ENCODE measurements at places on chromosomes 2 and 18.

GRCh38 chr2:127061375-127062273 lies 45.3 kb downstream of the BIN1 start:
- DNase-seq = no peak

DNA sequence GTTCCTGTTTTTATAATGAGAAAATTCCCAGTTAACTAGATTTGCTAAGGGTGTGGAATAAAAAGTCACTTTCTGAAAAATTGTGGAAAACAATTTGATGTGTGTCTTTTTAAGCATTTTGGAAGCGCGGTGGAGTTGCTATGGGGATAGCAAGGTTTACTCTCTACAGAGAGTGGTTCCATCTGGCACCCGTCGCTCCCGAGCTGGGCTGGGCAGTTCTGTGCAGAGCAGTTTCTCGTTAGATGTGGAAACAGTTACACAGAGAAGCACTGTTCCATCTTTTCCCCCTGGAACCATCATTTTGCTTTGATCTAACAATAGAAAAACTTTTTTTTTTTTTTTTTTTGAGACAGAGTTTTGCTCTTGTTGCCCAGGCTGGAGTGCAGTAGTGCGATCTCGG lies 17.4 kb downstream of the LDLRAD4 start:
- DNase-seq = no peak

- DNase-seq = no peak
These were observed 181.3 kb downstream of the IKZF2 start for GRCh38 chr2:212970132-212970531.

GRCh38 chr2:102803041-102803896 lies 41.4 kb downstream of the TMEM182 start:
- no peak for DNase-seq

DNA sequence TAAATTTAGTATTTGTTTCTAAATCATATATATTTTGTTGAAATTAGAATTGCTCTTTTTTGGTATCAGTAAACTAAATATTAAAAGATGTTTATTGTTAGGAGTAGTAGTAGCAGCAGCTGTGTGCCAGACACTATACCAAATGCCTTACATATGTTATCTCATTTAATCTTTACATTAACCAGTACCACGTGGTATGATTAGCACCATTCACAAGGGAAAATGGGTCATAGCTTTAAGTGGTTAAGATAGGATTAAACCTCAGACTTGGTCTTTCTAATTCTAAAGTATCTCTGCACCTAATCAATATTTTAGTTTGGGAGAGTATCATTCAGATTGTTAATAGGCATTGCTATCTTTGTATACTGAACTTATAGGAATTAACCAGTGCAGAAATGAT lies 29.0 kb downstream of the PSMD14 start:
- DNase-seq = no peak

DNA sequence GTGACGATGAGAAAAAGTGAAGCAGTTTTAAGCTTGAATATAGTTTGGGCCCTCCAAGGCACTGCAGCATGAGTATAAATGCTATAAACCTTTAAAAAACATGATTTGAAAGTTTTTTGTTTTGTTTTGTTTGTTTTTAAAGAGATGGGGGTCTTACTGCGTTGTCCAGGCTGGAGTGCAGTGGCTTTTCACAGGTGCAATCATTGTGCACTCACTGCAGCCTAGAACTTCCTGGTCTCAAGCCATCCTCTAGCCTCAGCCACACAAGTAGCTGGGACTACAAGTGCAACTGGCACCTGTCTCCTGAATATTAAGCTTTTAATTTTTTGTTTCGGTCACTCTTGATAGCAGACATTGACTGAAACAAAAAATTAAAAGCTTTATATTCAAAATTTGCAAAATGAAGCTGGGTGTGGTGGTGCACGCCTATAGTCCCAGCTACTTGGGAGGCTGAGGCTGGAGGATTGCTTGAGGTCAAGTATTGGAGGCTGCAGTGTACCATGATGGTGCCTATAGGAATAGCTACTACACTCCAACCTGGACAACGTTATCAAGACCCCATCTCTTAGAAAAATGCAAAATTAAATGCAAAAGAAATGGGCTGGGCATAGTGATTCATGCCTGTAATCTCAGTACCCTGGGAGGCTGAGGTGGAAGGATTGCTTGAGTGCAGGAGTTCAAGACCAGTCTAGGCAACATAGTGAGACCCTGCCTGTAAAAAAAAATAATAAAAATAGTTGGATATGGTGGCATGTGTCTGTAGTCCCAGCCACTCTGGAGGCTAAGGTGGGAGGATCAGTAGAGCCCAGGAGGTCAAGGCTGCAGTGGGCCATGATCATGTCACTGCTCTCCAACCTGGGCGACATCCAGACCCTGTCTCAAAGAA lies 15.0 kb downstream of the FZD5 start:
- DNase-seq = no peak

DNA sequence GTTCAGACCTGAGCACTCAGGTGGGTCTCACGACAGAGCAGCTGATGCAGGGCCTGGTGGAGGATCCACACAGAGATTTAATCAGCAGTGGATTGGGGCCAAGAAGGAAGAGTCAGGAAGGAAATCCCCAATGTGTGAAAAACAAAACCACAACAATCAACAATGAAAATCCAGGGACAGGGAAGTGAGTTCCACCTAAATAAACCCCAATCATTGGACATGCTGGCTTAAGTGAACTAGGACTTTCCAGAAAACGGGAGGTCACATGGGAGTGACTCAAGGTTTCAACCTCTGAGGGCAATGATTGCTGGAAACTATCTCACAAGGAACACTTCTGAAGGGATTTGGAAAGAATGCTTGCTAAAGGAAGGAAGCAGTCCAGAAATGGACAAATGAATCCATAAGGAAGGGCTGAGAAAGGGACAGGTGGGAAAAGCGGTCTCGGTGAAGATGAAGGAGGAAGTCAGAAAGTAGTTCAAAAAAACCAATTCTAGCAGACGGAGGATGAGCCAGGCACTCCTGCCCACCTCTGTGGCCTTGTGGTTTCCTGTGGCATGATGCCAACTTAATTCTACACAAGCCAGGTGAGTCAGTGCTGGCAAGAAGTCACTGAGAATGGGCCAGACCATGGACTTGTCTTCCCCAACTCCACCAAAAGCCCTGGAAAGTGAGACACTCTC lies 15.4 kb upstream of the XDH start:
- no peak for DNase-seq

DNA sequence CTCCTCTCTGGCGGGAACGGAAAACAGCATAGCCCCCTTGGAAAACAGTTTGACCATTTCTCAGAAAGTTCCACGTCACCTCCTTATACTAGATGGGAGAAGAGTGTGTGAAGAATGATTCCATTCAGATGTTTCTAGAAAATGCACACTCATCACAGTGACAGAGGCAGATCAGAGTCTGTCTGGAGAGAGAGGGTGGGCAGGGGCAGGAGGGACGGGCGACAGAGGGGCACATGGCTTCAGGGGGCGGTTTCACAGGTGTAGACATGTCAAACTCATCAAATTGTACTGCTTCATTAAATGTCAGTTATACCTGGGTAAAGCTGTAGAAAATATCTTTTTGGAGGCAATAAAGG lies 88.8 kb upstream of the TAF1B start:
- no peak for DNase-seq

- no peak for DNase-seq
These were observed 20.5 kb upstream of the REG3A start for GRCh38 chr2:79180092-79180491.

DNA sequence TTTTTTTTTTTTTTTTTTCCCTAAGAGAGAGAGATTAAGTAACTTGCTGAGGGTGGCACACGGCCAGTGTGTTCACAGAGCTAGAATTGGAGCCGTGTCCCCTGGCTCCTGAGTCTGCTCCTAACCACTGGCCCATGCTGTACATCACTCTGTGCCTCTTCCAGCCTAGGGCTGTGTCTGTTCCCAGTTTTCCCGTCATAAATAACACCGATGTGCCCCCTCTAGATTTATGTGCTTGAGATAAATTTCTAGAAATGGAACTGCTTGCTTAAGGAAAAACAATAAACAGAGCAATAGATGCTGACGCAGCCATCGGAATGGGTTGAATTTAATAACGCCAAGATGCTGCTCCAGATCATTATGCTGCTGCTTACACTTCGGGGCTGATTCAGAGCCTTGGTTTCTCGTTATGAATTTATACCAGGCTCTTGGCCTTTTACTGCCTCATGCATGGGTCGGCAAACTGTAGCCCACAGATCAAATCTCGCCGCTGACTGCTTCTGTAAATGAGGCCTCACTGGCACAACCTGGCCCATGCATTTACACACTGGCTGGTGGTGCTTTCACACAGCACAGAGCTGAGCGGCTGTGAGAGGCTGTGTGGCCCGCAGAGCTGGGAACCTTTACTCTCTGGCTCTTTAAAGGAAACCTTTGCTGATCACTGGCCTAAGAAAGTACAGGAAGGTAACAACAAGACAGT lies 58.1 kb downstream of the NDUFA10 start:
- DNase-seq = no peak

- DNase-seq = no peak
These were observed 363.7 kb upstream of the CHAC2 start for GRCh38 chr2:53403792-53404413.

- DNase-seq = no peak
These were observed 617.1 kb upstream of the GYPC start for GRCh38 chr2:126038861-126039260.

- DNase-seq = no peak
These were observed 7.4 kb upstream of the ACTG2 start for GRCh38 chr2:73885406-73885805.

GRCh38 chr2:127049927-127050802 lies 56.8 kb downstream of the BIN1 start:
- DNase-seq = no peak

- no peak for DNase-seq
These were observed 80.4 kb downstream of the TNS1 start for GRCh38 chr2:217922101-217923006.

GRCh38 chr2:127175751-127176354 lies 44.2 kb downstream of the CYP27C1 start:
- DNase-seq = no peak

DNA sequence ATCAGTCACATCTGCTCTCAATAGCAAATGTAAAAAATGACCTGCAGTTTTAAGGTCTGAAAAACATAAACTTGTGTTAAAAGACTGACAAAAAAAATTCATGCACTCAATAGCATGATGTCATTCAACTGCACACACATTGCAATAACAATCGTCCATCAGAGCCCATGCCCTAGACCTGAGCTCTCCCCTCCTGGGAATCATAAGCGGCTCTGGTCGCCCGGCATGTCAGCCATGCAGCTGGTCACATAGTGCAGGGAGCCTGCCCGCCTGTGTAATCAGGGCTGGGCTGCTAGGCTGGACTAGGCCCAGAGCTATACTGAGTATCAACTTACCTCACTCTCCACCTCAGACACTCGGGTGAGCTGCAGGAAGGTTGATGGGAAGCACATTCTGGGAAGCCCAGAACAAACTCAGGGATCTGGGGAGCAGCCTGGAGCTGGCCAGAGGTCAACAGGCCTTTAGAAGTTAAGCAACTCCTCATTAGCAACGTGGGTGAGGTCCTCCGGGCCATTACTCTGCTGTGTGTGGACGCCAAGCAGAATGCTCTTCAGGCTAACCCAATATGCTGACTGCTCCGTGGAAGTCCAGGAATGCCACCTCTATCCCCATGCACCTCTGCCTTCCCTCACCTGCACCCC lies 165.5 kb downstream of the TTC32 start:
- DNase-seq = no peak

DNA sequence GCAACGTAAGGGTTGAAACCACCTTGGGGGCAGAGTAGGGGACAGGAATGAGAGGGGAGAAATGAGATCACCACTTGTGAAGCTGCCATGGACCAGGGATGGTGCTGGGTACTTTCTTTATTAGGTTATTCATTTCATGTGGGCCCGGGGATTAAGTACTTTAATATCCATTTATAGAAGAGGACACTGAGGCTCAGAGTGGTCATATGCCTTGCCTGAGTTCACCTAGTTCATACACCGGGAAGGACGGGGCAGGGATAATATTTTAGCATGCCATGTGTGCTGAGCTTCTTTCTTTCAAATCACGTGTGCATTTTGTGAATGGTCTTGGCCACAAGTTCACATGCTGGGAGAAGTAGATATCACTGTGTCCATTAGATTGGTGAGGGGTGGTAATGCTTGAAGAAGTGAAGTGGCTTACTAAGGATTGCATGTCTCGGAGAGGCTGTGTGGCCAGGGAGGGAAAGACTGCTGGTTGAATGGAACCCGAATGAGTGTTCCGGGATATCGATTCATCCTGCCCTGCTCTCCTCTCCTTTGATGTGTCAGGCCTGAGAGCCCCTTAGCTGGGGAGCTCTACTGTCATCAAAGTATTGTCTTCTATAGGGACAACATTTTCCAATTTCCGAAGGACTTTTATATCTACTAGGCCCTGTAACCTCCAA lies 187.1 kb downstream of the MYCN start:
- DNase-seq = no peak

GRCh38 chr2:176094349-176094748 lies 1.8 kb downstream of the HOXD13 start:
- no peak for DNase-seq

DNA sequence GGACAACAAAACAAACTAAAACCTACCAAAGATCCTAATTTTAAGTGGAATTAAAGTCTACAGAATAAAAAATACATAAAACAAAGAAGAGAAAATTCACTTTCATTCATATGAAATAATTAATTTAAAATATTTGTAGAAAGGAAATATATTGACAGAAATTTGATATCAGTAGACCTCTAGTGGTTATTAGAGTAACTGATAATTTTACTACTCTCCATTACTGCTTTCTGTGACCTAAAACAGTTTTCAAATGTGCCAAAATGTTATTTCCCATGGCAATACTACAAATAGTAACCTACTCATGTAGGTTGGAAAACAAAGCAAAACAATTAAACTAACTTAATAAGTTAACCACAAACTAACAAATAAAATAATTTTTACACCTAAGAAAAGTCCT lies 147.1 kb downstream of the NOL4 start:
- DNase-seq = no peak

- DNase-seq = no peak
These were observed 160.1 kb downstream of the HAUS1 start for GRCh38 chr18:46264255-46264654.

GRCh38 chr2:78682781-78683180 lies 342.7 kb upstream of the REG3G start:
- no peak for DNase-seq

- no peak for DNase-seq
These were observed 28.6 kb downstream of the DOCK10 start for GRCh38 chr2:225013425-225014365.

DNA sequence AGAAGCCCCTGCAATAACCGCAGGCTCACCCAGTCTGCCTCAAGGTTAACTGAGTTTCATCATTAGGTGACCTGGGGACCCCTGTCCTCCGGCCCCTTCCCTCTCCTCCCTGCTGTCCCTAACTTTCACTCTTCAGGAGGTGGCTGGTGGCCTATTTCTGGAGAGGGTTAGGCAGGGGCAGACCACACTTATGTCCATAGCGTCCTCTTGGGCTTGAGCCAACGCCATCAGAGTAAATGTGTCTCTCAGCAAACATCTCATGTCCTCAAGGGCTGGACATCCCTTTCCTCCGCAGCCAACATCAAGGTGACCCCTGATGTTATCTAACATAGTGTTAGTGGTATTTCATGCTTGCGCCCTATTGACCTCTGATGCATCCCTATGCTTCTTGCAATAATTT lies 114.8 kb downstream of the BCL11A start:
- no peak for DNase-seq

DNA sequence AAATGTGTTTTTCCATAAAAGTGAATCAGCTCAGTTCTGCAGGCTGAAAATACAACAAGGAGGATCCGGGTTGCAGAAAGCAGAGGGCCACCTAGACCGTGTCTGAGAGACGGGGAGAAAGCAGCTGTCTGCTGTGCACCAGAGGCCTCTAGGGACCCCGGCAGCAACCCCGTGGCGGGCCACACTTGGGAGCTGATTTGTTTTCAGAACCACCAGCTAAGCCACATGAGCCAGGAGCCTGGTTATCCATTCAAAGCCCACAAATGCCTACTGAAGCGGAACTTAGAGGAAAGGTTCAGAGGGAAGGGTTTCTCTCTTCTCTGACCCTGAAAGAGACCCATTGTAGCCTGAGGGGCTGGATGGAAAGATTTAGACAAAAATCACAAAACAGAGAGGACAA lies 28.4 kb upstream of the ID2 start:
- no peak for DNase-seq
